Effector CD4-positive, alpha-beta T cell (primary cell): ENCODE measurements at places on chromosomes 4 and X.

DNA sequence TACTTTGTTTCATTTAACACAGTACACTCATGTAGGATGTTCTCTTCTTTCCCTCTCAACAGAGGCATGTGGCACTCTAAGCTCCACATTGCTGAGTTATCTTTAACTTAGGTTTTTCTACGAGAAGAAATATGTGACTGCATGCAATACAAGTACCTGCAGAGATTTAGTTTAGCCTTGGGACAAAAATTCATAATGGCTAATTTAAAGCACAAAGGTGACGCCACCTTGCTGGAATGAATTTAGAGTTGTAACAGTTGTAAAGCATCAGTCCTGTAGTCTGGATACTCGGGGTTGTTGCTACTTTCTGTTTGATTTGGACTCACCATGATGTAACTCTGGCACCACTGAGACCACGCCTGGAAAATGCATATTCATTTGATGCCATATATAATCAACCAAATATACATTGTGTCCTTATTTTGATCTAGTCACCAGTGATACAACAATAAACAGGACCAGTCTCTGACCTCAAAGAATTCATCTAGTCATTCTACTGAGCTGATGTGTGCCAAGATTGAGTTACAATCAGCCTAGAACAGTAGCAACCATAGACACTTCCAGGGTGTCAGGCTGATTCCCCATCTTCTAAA is 451.0 kb upstream of the ZFP42 start:
- DNase-seq, result no peak

- DNase-seq, result no peak
Observed at GRCh38 chr4:169351872-169352271, 81.1 kb upstream of the SH3RF1 start.

- DNase-seq, result no peak
Observed at GRCh38 chr4:136637071-136637777, 895.1 kb downstream of the PCDH18 start.

GRCh38 chrX:133440081-133440796 is 24.9 kb upstream of the GPC4 start:
- DNase-seq, result no peak

DNA sequence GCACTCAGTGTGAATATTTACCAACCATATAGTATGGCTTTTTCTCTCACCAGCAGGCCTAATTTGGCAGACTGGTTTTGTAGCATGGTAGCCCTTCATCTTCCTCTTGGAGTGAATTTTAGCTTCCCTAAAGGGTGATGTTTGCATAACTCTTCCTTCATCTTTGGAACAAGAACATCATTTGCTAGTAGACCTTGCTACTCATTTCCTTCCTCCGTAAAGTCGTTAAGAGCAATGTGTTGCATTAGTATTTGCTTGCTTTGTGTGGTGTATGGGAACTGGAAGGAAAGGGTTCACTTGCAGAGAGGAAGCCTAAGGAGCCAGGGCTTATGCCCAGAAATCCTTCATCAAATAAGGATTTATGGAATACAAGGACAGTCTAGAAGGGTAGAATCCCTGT is 50.2 kb upstream of the PGRMC2 start:
- no peak for DNase-seq

DNA sequence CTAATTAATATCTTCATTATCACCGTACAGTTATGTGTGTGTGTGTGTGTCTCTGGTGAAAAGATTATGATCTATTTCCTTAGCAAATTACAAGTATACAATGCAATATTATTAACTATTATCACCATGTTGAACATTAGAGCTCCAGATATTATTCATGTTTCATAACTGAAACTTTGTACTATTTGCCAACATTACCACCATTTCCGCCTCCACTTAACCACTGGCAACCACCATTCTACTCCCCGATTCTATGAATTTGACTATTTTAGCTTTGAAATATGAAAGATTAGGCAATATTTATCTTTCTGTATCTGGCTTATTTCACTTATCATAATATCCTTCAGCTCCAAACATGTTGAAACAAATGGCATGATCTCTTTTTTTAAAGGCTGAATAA is 717.9 kb downstream of the ARAP2 start:
- no peak for DNase-seq
